Right renal cortex interstitium (tissue), 3 donors: ENCODE measurements at places on chromosomes 16 and 17.

- DNase-seq: no peak
Observed at GRCh38 chr17:18005496-18005895, 32.8 kb downstream of the DRC3 start.

DNA sequence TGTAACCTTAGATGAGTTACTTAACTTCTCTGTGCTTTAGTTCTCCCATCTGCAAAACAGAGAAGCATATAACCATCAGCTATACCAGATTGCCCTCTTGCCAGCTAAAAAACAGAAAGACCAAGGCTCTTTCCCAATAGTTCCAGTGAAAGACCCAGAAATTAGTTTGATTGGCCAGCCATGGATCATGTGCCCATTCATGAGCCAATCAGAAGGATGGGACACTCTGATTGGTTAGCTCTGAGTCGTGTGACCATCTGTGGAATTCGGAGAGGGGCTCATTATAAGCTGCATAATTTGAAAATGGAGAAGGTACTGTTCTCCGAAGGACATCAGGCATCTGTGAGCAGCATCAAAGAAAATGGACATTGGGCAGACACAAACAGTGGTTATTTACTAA is 155.2 kb downstream of the ABCC12 start:
- no peak for DNase-seq

DNA sequence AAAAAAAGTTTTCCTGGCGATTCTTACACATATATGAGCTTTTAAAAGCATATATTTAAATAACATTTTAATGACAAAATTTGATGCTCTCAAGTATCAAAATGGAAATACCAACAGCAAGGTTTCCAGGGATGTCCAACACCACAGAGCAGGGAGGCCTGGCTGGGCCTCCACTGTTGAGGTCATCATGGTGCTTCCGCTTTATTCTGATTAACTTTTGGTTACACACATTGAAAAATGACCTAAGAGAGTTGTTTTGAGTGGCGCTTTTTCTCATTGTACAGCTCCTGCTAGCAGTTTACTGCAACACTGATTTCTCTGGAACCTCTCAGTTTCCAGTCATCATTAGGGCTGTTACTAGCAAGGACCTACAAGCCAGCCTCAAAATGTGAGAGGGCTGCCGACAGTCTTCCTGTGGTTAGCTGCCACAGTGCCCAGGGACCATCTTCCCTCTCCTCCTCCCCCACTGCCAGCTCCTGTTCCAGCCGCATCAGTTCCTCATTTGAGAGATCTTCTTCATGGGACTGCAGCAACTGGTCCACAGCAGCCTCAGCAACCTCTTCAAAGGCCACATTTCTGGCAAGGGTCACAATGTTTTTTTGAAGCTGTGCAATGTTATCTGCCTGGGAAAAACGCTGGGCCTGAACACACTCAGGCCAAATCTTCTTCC is 21.3 kb downstream of the DEF8 start:
- no peak for DNase-seq

DNA sequence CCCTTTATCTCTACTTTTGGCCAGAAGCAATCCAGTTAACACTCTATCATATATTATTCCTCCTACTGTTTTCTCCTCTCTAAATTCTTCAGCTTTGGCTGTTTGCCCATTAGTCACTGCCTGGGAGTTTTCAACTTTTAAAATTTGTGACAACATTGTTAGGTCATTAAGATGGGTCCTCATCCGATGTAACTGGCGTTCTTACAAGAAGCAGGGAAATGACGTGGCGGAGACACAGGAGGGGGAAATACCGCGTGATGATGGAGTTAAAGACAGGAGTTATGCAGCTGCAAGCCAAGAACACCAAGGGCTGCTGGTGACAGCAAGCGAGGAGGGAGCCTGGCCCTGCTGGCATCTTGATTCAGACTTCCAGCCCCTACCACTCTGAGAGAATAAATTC is 34.8 kb upstream of the CPHXL start:
- DNase-seq: no peak

GRCh38 chr16:3612510-3613466 is 1.4 kb upstream of the SLX4 start:
- no peak for DNase-seq
